ENCODE measurements at places on chromosomes 12 and 14. TPM values are rescaled to one million over a fixed set of nuclear protein-coding genes. Genes with fewer than 3 reads are reported as not detected.

FGF23 gene
- not detected for total RNA-seq

DNA sequence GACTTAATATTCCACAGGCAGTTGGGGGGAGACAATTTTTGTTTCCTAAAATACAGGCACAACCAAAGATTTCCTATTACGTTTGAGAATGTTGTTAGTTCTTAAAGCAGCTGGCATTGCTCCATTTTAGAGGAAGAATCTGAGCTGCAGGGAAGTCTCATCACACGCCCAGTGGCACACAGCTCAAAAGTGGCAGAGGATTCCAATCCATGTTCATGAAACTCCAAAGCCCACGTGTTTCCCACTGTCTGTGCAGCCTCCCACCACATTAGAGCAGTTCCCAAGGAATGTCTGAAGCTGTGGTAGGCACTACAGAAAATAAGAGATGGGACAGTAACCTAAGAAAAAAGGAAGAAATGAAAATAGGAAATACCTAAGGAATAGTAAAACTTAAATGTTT lies 6.1 kb upstream of the IL26 start:
- ATAC-seq = no peak

FAM186B gene
- not detected for total RNA-seq

GRCh38 chr14:106459971-106460730 lies 933.8 kb downstream of the TMEM121 start:
- ATAC-seq = no peak

TRIM9 gene
- total RNA-seq = 1.2 TPM

DNA sequence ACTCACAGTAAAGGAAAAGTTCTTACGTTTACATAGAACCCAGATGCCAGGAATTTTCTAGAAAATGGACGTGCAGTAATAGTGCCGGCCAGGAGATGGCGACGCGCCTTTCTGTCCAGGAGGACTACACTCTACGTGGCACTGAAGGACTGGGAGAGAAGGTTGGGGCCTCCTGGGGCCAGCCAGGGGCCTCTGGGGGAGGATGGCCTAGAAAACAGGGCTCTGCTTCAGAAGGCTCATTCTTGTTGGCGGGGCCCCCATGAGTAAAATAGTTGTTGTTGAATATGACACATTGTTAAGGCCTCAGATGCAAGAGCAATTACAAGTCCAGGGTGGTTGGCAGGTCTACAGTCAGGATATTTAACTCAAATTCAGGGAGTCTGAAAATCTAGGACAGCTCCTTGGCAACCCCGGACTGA lies 120.1 kb upstream of the MAX start:
- ATAC-seq = no peak

MBIP gene
- total RNA-seq = 29.9 TPM

RFX4 gene
- total RNA-seq = not detected

DNA sequence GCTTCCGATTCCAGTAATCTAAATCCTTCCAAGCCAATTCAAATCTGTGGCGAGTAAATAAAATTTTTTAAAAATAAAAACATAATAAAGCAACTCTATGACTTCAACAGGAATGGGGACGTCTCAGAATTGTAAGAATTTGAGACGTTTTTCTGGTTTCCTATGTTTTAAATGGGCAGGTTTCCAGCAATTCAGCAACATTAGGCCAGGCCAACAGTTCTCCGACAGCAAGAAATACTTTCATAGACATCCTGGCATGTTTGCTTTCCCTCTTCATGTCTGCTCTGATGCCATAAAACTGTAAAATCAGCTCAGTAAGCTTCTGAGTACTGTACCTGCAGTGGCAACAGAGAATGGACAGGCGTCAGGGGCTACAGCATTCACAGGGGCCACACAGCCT lies 35.8 kb upstream of the DICER1 start:
- ATAC-seq = no peak
